ENCODE measurements at places on chromosomes 2 and 18. TPM values are rescaled to one million over a fixed set of nuclear protein-coding genes. Genes with fewer than 3 reads are reported as not detected.
A peak's percentile ranks its signal among the peaks of the same experiment; 100 is the strongest.

DNA sequence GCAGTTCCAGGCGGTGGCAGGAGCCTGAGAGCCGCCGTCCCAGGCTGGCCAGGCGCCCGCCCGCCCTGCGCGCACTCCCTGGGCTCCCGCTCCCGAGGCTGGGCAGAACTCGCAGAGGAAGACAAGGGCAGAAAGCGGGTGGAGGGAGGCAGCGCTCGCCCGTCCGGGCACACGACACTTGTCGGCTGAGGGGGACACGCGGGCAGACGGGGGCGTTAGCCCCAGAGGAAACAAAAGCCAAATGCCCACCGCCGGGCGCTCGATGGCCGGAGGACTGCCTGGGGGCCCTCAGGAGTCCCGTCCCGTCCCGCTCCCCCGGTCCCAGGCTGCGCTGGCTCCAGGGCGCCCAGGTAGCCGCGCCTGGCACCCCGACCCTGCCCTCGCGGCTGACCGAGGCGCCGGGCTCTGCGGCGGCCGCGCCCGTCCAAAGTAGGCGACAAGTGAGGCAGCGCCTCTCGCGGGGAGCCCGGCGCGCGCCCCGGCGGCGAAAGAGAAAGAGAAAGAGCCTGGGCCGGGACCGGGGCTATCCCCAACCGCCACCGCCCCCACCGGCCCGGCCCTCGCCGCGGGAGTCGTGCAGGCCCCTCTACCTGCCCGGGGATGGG lies 491 bp downstream of the L3MBTL4 start:
- DNase-seq: no peak

DNA sequence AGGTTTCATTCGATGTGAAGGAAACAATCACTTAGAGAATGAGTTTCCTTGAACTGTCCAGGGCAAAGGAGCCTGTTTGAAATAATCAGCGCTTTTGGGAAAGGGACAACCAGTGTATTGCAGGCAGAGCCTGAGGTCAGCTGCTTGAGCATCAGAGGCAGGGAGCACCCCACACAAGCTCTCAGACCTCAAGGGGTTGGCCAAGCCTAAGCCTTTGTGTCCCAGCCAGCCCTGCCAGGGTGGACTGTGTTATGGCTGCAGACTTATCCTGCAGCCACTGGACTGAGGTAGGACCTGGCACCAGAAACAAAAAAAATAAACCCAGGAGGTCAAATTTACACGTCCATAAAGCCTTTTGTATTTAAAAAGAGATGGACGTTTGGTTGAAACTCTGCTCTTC lies 228.3 kb downstream of the SEPTIN10 start:
- no peak for DNase-seq

The CRYGD gene
- total RNA-seq: not detected

- DNase-seq: no peak
These were observed 1.8 kb downstream of the NARS1 start for GRCh38 chr18:57619876-57620275.

DNA sequence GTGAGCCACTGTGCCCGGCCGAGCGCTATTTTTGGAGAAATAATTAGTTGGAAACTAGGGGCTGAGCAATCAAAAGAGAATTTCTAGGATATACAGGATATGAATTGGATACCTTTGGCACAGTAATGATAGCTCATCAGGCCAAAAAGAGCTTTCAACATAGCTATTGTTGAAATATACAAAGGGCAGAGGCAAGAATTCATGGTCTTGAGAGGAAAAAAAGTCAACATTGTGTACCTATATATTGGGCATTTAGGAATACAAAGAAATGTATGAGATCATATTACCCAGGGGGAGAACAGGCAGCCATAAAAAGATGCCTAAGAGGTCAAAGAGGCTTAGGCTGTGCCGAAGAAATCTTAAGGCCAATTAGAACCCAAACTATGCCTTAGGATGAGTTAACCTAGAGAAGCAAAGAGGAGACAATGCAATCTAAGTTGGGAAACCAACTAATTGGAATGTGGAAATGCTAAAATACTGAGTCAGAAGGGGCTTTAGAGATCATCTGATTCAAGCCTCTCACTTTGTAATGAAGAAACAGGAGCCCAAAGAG lies 99.0 kb downstream of the RBBP8 start:
- peak; percentile 63 for DNase-seq

- peak; percentile 26 for DNase-seq
These were observed 90.1 kb upstream of the TGFA start for GRCh38 chr2:70643715-70644114.

The GRHL1 gene
- 0.36 TPM for total RNA-seq

DNA sequence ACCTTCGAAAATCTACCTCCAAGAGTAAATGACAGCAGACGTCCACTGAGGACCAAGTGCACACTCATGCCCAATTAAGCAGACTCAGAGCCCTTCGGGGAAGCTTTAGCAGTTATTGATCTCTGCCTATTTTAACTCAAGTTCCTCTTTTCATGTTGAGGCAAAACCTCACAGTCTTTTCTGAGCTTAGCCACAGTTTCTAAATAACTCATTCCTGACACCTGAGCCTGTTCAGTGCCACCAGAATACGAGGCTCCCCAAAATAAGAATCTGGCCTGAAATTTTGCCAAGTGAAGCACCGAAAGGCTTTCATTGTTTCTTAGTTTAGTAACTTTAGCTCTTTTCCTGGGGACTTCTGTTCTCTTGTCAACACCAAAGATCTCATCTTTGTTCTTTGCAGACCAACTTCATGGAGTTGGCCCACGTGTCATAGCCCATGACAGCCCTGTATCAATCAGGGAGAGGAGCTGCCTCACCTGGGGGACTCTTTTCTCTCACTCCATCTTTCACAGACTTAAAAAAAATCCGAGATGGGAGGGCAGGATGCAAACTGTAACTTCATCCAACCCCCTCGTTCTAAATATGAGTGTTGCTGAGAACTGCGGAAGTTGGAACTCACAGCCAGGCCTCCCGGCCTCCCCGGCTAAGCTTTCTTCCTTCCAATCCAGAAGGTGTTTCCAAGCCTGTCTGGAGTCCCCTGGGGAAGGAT lies 22.2 kb downstream of the INPP5D start:
- no peak for DNase-seq

- DNase-seq: peak; percentile 61
These were observed 35.0 kb upstream of the AGAP1 start for GRCh38 chr2:235458839-235459273.

The PLCD4 gene
- 8.5 TPM for total RNA-seq

GRCh38 chr2:126776692-126777619 lies 121.0 kb downstream of the GYPC start:
- DNase-seq: peak; percentile 57

The HOXD13 gene
- total RNA-seq: 1.2 TPM

The DAPL1 gene
- not detected for total RNA-seq

DNA sequence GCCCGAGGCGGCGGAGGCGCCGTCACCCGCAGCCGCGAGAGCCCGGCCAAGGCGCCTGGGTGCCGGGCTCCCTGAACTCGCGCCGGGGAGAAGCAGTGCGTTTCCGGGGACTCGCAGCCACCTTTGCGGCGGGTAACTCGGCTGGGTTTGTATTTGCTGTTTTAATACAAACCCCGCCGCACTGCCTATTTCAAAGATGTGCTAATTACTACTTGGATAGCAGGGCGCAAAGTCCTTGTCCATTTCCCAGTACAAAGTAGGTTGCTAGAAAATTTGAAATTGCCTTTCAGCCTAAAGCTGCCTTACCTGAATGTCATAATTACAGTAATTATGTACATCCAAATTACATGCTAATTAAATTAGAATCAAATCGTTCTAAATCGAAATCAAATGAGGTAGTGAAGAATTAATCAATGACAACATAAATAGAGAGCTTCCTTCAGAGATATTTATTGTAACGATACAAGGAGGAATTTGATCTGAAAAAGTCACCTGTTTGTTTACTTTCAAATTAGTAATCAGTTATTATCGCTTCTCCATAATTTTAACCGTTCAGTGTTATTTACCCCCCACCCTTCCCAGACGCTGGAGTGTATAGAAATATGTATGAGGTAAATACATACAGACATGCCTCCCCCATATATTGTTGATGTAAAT lies 8.1 kb downstream of the SP9 start:
- DNase-seq: no peak

DNA sequence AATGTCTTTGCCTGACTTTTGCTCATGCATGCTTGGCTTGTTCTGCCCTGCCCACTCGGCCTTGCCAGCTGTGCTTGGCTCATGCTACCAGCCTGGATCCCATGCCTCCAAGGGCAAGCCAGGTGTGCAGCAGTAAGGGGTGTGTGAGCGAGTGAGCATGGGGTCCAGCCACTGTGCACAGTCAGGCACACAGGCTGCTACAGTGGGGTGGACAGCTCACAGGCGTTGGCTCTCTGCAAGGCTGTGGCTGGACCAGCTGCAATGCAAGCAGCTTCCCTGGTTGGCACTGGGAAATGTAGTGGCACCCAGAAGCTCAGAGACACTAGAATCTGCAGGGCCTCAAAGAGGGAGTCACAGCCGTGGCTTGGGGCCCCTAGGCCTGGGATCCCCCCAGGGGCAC lies 529.7 kb downstream of the DSC3 start:
- DNase-seq: no peak

GRCh38 chr2:122163617-122164016 lies 408.2 kb downstream of the TSN start:
- DNase-seq: no peak

GRCh38 chr2:105237045-105237765 lies 4.3 kb upstream of the GPR45 start:
- DNase-seq: no peak

The HOXD4 gene
- 7.2 TPM for total RNA-seq

DNA sequence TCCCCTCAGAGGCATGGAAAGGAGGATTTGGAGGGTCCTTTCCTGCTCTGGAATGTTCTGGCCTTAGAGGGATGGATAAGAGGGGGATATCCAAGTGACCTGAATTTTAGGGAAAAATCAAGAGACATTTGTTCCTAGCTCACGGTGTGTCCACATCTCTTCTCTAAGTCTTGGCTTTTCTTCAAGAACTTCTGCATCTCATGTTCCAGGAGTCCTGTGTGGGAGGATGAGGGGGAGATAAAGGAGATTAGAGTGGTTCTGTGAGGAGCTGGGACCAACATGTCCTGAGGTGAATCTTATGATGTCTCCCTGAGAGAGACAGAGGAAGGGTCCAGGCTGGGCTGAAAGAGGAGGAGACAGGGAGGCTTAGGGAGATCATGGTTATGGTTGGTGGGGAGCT lies 11.7 kb downstream of the EMX1 start:
- no peak for DNase-seq

The DYNAP gene
- not detected for total RNA-seq

The TTC27 gene
- total RNA-seq: 25.8 TPM

The ACMSD gene
- not detected for total RNA-seq

- DNase-seq: no peak
These were observed 135.1 kb upstream of the SMAD2 start for GRCh38 chr18:48065601-48065995.

DNA sequence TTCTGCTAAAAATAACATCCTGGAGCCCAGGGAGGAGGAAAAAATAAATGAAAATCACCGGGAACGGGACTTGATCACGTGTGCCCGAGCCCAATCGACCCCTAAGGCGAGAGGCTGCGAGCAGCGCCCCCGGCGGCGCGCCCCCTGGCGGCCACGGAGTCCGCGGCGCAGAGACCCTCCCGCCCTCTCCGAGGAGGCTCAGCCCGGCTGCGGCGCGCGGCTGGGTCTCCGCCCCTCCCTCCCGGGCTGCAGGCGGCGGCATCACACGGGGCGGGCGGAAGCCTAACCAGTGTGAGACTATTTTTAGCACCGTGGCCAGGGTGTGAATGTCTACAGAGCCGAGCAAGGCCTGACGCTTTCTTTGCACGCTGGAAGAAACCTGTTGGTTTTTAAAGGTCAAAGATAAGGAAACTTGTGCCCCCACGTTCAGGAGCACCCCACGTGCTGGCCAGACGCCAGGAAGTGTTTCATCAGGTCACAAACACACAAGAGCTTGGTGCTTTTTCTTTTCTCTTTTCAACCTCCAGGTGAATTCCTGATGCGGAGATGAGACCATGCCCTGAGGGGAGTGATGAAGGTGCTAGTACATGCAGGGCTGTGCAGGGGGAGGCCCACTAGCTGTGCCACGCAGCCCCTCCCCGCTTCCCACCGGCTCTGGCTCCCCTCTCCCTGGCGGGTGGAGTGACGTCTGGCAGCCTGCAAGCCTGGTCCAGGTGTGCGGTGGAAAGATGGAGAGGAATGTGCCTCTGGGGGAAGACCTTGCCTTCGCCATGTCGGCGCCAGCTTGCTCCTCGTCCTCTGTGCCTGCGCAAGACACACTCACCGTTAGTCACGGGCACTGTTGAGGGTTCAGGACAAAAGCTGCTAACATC lies 35.3 kb upstream of the DNMT3A start:
- peak; percentile 86 for DNase-seq

The TUBA4B gene
- total RNA-seq: not detected

- no peak for DNase-seq
These were observed 135.1 kb upstream of the CTDP1 start for GRCh38 chr18:79544386-79544963.

The CAPN14 gene
- total RNA-seq: 0.96 TPM

- no peak for DNase-seq
These were observed 132.2 kb downstream of the TNS1 start for GRCh38 chr2:217870528-217871011.

The ARHGAP28 gene
- total RNA-seq: 0.29 TPM

DNA sequence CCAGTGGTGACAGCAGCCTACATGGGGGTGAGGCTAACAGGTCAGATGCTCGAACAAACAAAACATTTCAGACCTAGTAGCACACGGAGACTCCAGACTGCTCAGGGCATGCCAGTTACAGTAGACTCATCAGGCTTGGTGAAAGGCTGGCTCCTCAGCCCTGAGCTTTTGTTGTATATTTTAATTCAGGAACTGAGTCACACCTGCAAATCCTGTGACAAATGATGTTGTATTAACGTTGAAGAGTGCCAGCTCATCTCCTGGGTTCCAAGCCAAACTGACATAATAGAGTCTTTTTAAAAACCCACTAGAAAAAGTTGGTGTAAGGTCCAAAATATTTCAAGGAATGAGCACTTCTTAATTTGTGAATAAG lies 65.3 kb downstream of the C1D start:
- DNase-seq: peak; percentile 85

DNA sequence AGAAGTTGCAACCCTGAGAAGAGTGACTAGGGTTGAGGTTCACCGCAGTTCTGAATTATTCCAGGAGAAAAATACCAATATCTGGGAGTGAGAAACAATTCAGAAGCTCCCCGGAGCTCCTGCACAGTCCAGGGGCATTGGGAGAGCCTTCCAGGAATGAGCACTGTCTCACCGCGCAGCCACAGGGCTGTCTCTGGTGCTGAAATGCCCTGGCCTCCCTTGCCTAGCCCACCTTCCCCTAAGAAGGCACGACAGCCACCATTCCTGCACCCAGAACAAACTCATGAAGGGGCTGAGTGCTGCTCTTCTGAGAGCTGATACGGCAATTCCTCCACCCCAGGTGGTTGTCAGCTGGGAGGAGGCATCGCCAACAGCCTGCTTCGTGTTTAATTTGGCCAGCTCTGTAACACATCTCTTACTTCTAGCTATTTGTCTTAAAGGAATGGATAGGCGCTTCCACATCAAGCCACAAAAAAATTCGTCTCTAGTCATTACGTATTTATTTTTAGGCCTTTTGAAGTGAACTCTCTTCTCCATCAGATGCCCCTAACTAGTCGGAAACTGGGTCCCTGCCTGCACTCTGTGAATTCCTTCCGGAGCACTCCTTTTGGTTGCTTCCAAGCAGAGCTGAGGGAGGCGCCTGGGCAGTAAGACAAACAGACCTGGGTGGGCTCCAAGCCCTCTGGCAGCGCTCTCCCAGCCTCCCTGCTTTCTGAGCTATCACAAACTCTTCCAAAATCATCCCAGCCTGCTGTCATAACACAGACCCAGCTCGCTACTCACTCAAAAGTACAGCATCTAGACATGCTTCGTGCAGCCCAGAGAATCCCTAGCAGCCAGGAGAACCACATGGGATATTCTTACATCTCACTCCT lies 120.5 kb upstream of the CCDC68 start:
- DNase-seq: no peak

- DNase-seq: no peak
These were observed 515.5 kb upstream of the CHAC2 start for GRCh38 chr2:53252115-53252514.

- peak; percentile 77 for DNase-seq
These were observed 19.4 kb downstream of the ANTXR1 start for GRCh38 chr2:69032336-69032735.

Measured in RPMI7951 (cell line).